Epithelial cell of proximal tubule (primary cell): ENCODE measurements at places on chromosomes 5 and 9. TPM values are rescaled to one million over a fixed set of nuclear protein-coding genes. Genes with fewer than 3 reads are reported as not detected.

GRCh38 chr5:60334281-60334713 lies 365.7 kb downstream of the DEPDC1B start:
- peak; percentile 32 for DNase-seq

- DNase-seq: no peak
Observed at GRCh38 chr9:36396985-36397384, 3.1 kb downstream of the RNF38 start.

Gene LCN9
- total RNA-seq: not detected in 2 replicates

Gene ALDH1A1
- total RNA-seq: 0.87 and 1.6 TPM in 2 replicates

DNA sequence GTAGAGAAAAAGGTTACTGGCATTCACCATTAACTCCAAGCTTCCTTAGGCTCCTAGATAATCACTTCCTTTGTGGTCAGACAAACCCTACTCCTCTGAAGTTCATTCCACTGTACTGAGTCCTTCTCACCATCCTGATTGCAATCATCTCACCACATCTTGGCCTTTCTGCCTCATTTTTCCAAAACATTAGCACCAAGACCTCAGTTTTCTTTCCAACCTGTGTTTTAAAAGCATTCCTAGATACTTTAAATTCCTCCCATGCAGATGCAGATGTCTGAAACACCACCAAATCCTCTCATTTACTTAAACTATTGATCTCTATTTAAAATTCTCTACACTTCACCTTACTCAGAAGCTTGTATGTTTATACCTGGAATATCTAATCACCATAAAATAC lies 961.3 kb upstream of the CTNND2 start:
- no peak for DNase-seq

DNA sequence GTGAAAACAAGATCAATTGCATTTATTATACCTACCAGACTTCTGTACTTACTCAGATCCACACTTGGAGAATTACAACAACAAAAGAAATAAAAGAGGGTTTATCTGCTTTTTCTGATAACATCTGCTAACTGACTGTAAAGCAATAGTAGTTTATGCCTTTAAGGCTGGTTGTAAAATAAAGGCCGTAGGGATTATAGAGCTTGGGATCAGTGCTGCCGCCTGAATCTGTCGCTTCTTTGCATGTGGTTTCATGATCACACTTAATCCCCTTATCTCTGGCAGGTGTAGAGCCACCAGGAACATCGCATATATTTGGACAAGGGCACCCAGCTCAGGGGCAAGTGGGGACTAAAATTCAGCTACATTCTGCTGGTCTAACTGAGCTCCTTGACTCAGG lies 146.7 kb downstream of the CCDC192 start:
- no peak for DNase-seq

Gene NSD1
- 27.2 and 30.6 TPM in 2 replicates for total RNA-seq

Gene SLC23A1
- total RNA-seq: 0.07 TPM in 1 of 2 replicates, not detected in the other

Gene SLC1A1
- total RNA-seq: 9.8 and 32.1 TPM in 2 replicates

DNA sequence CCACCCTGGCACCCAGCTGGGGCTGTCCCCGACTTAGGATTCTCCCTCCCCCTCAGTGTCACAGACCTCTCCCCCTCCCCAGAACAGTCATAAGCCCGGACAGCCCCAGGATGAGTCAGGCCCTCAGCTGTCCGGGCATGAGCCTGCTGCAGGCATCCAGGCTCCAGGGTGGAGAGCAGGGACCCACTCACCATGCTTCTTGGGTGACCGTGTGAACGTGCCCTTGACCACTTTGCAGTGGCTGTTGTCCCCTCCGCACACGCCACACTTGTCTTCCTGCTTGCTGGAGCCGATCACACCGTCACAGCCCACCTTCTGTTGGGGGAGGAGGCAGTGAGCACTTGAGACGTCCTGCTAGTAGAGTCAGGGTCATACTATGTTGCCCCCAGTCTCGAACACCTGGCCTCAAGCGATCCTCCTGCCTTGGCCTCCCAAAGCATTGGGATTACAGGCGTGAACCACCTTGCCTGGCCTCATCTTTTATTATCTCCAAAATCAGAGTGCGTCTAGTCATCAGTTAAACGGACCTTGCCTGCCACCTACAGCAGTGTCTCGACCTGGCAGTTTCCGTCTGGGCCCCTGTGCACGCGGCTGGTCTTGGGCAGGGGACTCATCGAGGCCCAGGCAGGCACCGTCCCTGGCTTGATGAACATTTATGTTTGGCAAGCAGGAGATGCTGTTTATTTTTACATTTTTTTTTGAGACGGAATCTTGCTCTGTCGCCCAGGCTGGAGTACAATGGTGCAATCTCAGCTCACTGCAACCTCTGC lies 72.6 kb downstream of the ZNF354C start:
- no peak for DNase-seq

DNA sequence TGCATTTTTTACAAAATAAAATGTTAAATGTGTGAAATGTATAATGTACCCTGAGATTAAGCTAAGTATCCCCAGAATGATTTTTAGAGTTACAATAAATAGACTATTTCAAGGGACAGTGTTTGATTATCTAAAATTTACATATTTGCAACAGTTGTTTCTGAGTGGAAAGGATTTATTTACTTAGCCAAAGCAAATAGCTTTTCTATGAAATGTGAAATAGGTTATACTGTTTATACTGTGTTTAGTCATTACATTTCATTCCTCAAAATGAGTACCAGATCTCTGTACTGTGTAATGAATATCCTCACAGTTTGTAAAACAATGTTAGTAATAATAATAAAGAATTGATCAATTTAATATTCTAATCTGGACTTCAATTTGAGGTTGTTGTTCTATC lies 1019.0 kb downstream of the NR2F1-AS1 start:
- no peak for DNase-seq

- DNase-seq: no peak
Observed at GRCh38 chr5:103262422-103262871, 3.9 kb downstream of the MACIR start.
